NCI-H1417 (cell line): ENCODE measurements at places on chromosomes 1 and 21.

- DNase-seq: peak; percentile 12
Observed at GRCh38 chr1:174769961-174770549, 229.7 kb upstream of the CACYBP start.

DNA sequence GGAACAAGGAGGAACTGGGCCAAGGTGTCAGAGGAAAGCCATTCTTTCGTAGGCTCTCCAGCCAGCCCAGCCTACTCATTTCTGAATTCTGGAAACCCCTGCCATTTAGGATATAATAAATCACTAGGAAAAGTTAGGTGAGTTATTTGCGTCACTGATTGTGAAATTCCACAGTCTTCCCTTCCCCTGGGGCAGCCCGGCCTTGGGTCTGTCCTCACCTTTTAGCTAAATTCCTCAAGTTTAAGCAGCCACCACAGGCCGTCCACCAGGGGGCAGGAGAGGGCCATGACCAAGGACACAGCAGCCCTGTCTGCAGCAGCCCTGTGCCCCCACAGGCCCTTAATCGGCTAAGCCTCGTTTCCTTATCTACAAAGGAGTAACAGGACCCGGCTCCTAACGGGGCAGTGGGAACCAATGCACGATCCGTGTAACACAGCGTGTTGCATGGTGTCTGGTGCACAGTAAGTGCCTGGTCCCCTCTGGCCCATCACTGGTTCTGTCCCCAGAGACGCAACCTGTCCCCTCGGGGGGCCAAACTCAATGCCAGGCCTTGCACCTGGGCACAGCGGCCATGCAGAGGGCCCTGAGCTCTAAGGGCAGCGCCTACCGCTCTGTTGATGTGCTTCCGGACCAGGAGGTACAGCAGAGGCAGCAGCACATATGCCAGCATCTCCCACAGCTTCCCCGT, 18.1 kb downstream of the GPR157 start:
- peak; percentile 78 for DNase-seq

- DNase-seq: no peak
Observed at GRCh38 chr1:178946855-178947676, 76.2 kb upstream of the ANGPTL1 start.

DNA sequence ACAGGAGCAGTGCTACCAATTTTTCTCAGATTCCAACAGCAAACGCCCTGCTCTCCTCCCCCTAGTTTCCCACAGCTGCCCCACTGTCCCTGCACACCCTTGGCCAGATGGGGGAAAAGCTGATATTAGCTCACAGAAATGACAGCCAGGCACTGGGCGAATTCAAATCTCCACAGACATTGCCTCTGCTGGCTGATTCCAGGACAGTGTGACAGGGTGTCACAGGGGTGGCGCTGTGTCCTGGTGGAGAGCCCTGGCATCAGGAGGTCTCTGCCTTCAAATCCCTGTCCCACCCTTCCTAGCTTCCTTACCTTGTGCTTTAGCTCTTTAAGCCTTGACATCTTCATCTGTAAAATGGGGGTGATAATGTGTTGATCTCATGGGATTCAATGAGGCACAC, 10.4 kb downstream of the OLIG1 start:
- no peak for DNase-seq
